ENCODE measurements at places on chromosomes 5 and 9.

GRCh38 chr5:1360861-1361260 is 16.0 kb upstream of the CLPTM1L start:
- DNase-seq, result no peak

DNA sequence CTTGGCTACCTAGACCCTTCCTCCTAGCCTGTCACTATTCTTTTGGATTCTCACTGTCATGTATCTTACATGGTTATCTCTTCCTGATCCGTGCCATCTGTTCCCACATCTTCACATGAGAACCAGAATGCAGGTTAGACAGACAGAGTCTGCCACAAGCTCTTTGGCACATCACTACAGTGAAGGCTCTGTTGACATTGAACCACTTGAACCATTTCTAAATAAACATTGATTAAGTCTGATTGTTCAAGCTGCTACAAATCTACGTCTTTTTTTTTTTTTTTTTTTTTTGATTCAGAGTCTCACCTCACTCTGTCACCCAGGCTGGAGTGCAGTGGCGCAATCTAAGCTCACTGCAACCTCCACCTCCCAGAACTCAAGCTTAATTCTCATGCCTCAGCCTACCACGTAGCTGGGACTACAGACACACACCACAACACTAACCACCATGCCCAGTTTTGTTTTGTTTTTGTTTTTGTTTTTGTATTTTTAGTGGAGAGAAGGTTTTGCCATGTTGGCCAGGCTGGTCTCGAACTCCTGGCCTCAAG is 85.1 kb upstream of the LRRTM2 start:
- DNase-seq, result no peak

DNA sequence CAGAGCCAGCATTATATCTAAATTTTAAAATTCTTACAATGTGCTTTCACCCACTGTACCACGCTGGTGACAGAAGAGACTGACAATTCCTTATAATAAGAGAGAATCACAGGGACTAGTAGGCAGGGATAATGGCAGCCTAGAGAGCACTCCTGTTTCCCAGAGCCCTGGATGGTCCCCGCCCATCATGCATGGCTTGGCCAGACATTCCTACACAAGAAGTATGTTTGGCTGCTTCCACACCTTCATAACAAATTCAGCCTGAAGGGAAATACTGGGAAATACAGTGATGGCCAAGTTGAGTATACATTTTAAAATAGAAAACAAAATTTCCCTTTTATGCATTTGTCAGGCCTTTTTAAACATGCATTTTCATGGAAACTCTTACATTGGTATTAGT is 193.5 kb upstream of the ELL2 start:
- no peak for DNase-seq

DNA sequence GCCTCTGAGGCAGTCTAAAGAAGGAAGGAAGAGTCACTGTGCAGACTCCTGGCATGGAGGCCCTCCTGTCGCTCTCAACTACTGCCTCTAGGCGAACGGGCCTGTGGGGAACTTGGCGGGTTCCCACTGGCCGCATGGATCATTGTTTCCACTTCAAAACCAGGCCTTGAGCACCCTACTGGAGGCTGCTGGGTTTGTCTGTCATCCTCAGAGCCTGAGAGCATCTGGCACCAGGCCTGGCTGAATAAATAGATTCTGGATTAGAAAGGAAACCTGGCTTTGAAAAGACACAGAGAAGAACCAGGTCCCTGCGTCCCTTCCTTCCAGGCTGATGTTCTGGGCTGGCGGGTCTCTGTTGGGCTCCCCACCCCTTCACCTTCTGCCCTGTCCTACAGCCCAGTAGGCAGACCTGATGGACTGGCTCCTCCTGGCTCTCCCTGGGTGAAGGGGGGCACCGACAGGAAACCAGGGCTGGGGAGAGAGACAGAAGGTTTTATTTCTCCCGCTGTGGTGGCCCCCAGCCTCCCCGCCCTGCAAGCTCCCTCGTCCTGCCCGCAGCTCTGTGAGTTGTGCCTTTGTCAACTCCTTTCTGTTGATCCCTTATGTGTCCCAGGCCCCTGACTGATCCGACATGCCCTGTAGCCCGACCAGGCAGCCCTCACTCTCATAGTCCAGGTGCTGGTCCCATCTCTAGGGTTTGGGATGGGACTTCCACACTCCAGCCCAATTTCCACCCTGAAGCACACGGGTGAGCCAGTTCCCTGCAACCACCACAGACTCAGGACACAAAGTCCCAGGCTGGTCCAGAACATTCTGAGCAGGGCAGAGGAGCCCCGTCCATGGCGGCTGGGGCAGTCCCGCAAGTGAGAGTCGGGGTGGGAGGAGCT is 50.1 kb downstream of the ADAMTS2 start:
- DNase-seq, result no peak

GRCh38 chr9:34366365-34366764 is 10.3 kb downstream of the MYORG start:
- DNase-seq, result no peak

DNA sequence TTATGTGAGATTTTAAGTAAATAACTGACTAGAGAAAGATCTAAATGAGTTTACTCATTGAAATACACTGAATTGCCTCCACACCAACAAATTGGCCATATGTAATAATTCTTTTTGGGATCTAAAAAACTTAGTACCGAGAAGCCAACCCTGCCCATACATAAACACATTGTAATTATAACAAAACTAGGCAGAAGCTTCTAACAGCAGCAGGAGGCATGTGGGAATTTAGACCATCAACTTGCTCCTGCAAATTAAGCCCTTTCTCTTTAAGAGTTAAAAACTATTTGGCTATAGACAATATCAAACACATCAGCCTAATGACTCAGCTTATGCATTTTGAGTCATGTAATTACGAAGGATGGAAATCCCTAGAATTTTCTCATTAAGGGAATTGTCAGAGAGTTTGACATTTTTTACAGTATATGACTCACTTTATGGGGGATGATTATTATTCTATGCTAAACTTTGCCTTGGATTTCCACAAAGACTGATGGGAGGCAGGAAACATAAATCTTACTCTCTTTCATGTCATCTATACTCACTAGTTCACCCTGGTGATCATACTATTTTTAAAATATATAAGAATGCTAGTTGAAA is 1.0 kb downstream of the IL7R start:
- DNase-seq, result no peak

GRCh38 chr9:98818764-98819163 is 11.3 kb downstream of the GALNT12 start:
- DNase-seq, result no peak

DNA sequence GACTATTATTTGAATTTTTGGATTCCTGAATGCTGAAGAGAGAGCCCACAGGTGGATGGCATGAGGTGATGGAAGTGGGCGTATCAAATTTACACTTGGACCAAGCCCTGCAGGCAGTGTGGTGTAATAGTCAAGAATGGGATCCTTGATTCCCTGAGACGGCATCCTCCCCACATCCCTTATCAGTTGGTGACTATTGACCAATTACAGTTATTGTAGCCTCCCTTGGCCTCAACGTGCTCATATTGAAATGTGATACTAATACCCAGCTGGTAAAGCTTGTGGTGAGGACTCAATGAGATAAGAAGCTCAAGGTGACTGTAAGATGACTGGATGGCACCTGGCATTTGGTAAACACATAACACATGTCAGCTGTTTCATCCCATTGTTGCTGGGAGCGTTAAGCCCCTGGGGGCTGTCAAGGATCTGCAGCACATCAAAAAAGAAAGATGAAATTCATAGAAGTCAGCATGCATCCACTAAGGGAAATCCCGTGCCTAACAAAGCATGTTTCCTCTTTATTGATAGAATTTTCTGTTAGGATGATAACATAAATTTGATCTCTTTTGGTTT is 65.6 kb upstream of the IRX2 start:
- DNase-seq, result no peak

GRCh38 chr5:78920604-78921003 is 64.5 kb downstream of the ARSB start:
- no peak for DNase-seq

- DNase-seq, result no peak
Observed at GRCh38 chr9:36485647-36486328, 85.7 kb upstream of the RNF38 start.

DNA sequence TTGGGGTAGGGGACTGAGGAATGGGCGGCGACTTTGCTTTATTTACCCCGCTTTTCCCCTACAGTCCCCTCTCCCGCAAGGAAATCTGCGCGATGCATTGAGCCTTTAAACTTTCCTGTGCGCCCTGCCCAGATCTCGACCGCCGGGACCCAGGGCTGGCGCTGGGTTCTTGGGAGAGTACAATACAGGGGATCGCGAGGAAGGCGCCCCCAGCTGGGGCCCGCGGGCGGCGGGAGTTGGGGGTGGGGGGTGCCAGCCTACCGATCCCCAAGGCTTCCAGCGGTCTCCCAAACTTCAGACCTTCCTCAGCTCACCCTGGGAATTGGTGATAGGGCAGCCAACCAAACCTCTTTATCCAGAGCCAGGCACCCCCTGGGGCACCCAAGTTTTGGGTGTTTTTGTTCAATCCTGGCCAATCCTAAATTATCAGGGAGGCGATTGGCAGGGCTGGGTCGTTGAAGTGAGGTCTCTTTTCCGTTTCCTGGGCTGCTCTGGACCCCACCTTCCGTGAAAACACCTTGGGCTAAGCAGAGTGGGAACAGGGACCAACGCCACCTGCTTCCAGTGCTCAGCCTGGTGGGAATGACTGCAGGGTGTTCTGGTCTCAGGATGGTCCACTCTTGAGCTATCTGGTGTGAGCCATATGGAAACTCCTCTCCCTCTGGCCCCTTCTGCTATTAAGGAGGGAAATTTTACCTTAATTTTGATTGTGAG is 51.4 kb upstream of the DAB2IP start:
- no peak for DNase-seq

DNA sequence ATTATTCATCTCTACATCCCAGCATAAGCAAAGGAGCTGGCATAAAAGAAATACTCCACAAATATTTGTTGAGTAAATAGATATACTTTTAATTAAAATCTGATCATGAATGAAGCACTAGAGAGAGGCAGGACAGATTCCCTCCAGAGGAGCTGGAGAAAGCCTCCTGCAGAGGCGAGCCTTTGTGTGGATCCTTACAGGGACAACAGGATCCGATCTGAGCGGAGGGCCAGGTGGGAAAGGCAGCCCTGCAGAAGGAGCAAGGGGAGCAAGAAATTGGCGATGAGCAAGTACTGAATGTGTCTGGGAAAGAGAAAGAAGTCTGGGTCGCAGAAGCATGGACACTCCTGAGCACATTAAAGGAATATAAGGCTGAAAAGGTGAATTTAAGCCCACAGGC is 69.4 kb downstream of the EBF1 start:
- DNase-seq, result no peak

DNA sequence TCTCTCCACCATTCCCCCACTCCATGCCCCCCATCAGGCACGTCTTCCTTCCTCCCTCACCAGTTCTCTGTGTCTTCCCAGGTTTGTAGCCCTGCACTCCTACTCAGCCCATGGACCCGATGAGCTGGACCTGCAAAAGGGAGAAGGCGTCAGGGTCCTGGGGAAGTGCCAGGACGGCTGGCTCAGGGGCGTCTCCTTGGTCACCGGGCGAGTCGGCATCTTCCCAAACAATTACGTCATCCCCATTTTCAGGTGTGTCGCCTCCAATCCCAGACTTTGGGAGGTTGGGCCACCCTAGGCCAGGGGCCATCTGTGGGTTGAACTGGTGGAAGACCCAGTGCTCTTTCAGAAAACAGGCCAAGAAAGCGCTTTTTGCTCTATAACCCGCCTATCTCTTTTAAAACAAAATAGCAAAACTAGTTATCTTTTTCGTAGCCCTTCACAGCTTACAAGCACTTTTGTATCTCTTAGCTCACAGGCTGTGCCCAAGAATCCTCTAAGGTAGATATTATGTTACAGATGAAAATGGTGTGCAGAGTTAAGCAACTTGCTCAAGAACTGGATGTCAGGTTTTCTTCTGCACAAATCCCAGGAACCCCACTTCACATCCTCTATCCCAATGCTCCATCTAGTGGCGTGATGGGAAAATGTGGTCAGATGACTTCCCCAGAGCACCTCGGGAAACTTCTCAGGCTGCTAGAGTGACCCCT is 56.2 kb downstream of the PLAC8L1 start:
- DNase-seq, result no peak

DNA sequence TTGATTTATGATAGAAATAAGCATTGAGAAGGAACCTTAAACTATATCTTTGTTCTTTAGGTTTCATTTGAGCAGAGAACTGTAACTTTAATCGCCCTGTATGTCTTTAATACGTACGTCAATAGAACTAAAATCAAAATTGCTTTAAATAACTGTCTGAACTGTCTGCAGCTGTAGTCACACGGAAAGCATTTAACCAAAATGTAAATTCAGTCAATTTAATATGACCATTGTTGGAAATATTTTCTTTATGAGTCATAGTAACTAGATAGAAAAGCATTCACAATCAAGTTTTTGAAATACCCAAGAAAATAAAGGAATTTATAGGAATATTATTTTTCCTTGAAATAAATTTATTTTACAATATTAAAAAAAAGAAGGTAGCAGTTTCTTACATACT is 157.1 kb upstream of the CDH6 start:
- DNase-seq, result no peak

- DNase-seq, result no peak
Observed at GRCh38 chr9:10804486-10804885, 191.7 kb upstream of the PTPRD start.

DNA sequence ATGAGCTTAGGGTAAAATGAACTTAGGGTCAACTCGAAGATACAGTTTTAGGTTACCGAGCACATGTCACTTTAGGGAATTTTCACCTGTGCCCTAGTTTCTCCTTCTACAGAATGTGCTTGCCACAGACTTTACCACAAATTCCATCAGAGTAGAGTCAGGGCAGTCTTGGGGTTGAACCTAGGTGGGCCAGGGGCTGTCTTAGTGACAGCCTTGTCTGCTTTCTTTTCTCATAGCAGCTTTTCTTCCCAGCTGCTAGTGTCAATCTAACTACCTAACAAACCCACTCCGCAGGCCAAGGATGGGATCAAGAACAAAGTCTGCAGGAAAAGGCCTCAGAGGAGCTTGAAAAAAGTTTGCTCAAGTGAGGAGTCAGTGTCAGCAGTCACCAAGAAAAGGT is 458.1 kb upstream of the CDH18 start:
- DNase-seq, result no peak

- DNase-seq, result no peak
Observed at GRCh38 chr5:169088028-169088725, 212.8 kb downstream of the SLIT3 start.

DNA sequence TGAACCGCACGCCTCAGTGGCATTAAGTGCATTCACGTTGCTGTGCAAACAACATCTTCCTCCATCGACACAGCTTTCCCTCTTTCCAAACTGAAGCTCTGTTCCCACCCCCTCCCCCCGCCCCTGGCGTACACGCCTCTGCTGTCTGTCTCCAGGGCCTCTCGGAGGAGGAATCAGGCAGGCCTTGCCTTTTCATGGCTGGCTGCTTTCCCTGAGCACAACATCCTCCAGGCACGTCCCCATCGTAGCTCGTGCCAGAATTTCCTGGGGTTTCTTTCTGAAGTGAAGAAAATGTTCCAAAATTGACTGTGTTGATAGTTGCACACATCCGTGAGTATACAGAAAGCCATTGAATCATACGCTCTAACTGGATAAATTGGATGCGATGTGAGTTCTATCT is 22.3 kb upstream of the TMEM250 start:
- no peak for DNase-seq

- DNase-seq, result no peak
Observed at GRCh38 chr5:170633235-170634081, 129.6 kb downstream of the KCNIP1 start.
